ENCODE measurements at places on chromosomes 7 and 10.

DNA sequence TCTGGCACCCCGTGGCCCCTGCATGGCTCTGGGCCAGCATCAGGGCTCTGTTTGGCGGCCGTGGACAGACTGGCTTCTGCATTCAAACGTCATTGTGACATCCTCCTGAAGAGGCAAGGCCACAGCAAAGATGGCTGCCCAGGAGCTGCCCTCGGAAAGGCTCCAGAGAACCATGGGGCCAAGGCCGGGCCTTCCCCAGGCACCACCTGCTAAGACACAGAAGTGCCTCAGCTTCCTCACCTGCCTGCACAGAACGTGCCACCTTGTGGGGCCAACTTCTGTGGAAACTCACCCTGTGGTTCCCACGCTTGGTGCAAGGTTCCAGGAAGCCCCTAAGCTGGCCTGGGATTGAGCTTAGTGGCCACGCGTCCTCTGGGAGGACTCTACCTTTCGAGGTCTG is 396.9 kb downstream of the PTPRN2 start:
- no peak for DNase-seq

- no peak for DNase-seq
Measured at GRCh38 chr7:83807774-83808173, 158.8 kb upstream of the SEMA3E start.

GRCh38 chr7:75732764-75733630 is 5.7 kb downstream of the HIP1 start:
- no peak for DNase-seq

GRCh38 chr10:95963202-95963990 is 55.6 kb downstream of the CC2D2B start:
- DNase-seq, result no peak
